ENCODE measurements at places on chromosomes 12 and 14.

DNA sequence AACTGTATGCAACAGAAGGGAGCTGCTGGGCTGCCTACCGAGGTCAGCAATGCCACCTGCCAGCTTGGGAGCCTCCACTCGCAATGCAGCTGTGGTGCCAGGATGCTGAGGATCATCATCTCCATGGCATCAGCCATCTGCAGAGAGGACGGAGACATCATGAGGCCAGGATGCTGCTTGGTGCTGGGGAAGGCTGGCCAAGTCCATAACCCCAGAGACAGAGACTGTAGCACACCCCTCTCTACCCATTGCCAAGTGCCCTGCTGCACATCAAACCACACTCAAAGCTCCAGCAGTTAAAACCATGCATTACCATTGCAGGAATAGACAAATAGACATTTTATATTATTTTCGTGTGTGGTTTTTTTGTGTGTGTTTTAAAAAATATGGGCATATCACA, 43.5 kb downstream of the SVOP start:
- no peak for DNase-seq

DNA sequence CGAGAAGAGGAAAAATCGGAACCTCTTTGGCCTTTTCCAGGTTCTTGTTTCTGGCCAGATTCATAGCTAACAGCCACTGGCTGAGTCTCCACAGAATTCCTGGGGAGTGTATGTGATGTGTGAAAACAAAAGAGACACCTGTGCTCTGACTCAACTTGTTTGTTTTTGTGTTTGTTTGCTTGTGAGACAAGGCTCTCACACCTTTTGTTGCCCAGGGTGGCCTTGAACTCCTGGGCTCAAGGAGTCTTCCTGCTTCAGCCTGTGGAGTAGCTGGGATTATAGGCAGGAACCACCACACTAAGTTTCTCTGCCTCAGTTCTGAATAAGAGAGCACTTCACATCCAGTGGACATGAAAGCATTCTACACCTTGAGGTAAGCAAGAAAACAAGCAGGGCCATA, 22.7 kb downstream of the MFAP5 start:
- DNase-seq, result no peak

DNA sequence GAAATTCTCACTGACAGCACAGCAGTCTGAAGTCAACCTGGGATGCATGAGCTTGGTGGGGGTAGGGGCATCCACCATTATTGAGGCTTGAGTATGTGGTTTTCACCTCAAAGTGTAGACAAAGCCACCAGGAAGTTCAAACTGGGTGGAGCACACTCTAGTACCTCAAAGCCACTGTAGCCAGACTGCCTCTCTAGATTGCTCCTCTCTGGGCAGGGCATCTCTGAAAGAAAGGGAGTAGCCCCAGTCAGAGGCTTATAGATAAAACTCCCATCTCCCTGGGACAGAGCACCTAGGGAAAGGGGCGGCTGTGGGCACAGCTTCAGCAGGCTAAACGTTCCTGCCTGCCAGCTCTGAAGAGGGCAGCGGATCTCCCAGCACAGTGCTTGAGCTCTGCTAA, 143.0 kb downstream of the KITLG start:
- no peak for DNase-seq

DNA sequence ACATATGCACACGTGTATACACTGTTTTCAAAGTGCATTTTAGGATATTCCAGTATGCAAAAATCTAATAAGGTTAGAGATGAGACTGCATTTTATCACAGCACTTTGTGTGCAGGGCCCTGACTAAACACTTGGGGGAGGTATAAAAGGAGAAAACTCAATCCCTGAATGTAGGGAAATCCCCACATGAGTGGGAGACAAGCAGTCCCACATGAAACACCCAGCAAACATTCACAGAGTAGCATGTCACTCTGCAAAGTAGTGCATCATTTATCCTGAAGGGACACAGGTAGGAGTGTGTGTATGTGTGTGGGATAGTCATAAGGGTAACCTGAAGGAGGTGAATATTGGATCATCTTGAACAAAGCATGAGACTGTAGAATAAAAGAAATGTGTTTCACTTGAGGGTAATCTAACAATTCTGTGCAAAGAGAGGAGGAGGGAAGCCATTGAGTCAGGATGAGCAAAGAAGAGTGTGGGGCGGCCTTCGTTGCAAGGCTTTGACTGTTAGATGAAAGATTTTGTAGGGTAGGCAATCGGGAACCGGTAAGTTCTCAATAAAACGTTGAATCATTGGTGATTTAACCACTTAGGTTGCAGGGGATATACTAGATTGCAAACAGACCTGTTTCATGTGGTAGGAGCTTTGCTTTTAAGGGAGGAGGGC, 2.9 kb downstream of the PRPF40B start:
- DNase-seq, result no peak

DNA sequence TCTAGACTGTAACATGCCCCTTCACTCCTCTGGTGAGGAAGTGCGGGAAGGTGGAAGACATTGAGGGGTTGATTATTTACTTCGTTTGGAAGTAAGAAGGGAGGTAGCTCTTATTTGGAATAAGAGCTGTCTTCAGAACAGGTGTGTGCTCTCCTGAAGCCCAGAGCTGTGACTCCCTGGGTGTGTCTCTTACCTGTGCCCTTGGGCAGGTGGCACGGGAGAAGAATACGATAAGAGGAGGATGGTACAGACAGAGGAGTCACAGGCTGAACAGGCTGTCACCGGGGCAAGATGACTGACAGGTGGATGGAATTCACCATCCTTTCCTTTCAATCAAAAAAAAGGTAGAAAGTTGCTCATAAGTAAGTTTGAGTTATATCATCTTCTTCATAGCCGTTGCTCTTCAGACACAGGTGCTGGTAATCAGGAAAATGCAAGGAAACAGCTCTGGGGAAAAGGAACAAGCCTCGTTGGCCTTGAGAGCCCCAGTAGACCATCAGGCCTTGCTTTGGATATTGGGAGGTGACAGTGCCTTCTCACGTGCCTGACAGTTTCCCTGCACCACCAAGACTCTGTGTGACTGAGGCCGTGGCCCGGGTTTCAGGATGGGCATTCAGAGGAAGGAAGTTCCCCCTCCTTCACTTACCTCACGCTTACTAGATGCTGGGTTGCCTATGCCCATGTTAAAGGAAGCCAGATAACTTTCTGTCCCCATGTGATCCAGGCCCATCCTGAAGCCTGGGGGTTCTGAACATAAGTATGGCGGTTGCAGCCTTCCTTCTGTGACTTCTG, 120.4 kb downstream of the ETV6 start:
- DNase-seq, result no peak

GRCh38 chr12:94731733-94732360, 81.5 kb upstream of the TMCC3 start:
- DNase-seq, result no peak

DNA sequence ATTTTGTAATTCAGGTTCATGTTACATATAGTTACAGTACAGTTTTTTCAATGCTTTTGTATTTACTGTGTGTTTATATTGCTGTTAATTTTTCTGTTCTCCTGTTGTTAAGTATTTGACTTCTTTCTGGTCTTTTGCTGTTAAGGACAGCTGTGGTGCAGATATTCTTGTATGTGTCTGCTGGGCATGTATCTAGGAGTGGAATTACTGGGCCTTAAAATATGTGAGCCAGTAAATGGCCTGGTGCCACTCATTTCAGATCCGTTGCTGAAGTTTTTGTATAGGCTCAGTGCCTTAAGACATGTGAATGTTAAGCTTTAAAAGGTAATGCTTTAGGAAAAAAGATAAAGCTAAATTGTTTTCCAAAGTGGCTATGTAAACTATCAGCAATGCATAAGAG, 87.3 kb downstream of the TTLL5 start:
- no peak for DNase-seq

- DNase-seq, result no peak
Observed at GRCh38 chr12:132360906-132361777, 31.8 kb upstream of the GALNT9 start.

DNA sequence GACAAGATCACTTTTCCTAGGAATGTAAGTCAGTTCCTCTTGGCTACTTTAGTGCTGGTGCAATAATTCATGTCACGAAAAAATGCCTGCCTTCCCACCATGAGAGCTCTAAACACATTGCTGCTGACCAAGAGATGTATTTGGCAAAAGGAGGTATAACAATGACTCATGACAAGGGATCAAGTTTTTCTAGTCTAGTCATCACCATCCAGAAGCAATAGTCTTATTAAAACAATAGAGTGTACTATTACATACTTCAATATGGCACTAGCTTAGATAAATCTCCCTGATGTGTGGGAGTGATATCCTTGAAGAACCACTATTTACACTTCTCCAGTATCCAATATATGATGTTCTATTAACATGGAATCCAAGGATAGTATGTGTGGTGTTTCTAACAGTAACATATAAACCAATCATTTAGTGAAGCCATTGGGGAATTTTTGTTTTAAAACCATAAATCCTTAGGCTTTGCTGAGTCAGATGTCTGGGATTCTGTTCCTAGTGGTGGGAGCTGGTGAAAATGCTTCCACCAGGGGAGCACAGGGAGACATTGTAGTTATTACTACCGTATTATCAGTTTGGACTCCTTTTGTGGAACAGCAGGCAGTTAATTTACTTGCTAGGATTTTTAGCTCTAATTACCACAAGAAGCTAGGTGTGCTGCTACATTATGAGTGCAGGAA, 1387.5 kb downstream of the LRFN5 start:
- DNase-seq, result no peak

DNA sequence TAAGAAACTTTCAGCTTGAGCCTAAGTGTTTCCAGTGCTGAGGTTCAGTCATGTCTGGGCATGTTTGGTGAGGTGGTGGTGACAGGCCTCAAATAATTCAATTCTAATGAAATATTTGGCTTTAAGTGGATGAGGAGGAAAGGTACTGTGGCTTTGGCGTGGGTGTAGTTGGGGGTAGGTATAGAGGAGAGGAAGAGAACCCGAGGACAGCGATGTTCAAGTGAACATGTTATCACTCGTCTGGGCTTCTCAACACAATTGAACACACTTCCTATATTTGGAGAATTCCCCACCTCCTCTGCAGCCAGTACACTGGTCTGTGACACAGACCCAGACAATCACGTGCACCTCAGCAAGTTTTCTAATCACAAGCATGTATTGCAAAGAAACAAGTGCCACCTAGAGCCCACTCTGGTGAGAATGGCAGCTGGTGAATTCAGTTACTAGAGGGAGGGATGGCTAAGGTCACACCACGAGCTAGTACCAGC, 53.0 kb downstream of the IFNG-AS1 start:
- DNase-seq, result no peak

DNA sequence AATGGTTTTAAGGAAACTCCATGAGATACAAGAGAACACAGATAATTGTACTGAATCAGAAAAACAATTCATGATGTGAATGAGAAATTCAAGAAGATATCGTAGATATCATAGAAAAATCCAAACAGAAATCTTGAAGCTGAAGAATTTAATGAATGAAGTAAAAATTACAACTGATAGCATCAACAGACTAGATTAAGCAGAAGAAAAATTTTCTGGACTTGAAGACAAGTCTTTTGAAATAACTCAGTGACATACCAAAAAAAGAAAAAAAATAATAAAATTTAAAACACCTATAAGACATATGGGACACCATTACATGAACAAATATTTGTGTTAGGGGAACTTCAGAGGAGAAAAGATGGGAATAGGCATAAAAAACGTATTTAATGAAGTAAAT, 122.8 kb upstream of the SYT10 start:
- DNase-seq, result no peak

GRCh38 chr12:23253191-23253590, 628.2 kb downstream of the ETNK1 start:
- DNase-seq, result no peak

GRCh38 chr12:49015196-49015595, 3.4 kb downstream of the PRKAG1 start:
- DNase-seq, result no peak

GRCh38 chr12:70052476-70052875, 190.8 kb upstream of the CNOT2 start:
- DNase-seq, result no peak

DNA sequence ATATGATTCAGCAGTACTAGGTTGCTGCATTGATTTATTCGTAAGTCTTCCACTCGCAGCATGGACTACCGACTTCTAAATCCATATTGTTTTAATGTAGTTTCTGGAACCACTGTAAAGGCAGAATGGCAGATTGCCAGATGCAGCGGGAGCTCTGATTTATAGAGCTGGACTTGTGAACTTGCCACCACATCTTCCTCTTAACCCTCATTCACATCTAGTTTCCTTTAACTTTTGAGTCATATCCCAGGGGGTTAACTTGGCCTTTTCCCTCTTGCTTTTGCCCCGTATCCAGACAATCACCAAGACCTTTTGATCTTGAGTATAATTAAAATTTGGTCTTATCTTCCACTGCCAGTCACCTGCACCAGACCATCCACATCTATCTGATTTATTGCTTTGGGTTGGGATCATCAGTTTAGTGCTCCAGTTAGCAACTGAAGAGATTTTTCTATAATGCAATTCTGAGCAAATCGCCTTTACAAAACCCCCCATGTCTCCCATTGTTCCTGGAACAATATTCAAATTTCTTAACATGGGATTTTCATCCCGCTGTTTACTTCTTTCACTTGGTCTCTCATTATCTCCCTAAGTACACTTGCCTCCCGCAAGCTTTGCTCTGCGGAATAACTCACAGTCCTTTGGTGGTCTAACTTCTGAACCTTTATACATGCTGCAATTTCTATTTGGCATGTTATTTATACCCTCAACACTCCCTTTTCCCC, 130.5 kb downstream of the ACSS3 start:
- DNase-seq, result no peak

DNA sequence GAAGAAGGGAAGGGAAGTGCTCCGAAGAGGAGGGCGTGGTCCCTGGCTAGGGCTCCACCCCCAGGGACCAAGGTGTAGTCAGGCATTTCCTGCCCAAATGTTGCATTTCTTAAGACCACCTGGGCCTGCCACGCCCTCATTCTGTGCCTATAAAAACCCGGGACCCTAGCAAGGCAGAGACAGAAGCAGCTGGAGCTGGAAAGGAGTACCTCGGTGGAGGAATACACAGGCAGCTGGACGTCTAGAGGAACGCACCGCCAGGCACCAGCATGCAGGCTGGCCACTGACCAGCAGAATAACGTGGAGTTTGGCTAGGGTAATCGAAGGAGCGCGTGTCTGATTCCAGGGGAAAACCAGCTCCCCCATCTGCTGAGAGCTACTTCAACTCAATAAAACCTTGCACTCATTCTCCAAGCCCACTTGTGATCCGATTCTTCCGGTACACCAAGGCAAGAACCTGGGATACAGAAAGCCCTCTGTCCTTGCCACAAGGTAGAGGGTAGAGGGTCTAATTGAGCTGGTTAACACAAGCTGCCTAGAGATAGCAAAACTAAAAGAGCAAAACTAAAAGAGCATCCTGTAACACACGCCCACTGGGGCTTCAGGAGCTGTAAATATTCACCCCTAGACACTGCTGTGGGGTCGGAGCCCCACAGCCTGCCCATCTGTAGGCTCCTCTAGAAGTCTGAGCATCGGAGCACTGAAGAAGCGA, 21.0 kb downstream of the CFL2 start:
- no peak for DNase-seq

GRCh38 chr12:116717466-116718437, 20.1 kb downstream of the SPRING1 start:
- no peak for DNase-seq

GRCh38 chr14:34453226-34453625, 8.8 kb downstream of the SPTSSA start:
- no peak for DNase-seq
